ENCODE measurements at places on chromosomes 6 and 20.

DNA sequence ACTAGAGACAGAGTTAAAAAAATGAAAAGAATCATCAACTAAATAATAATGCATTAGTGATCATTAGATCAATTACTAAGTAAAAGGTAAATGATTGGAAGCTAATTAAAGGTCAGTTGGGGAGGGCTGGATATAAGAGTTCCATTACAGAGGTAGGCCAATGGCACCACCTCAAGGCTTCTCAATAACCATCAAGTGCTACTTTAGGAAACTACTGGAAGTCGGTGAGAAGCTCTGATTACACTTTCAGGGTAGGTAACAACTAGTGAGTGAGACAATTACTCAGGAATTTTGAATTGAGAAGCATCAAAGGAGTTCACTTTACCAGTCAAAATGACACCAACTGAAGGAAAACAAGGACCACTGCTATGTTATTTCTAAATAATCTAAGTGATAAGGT is 90.2 kb upstream of the HDAC2 start:
- DNase-seq, result no peak

DNA sequence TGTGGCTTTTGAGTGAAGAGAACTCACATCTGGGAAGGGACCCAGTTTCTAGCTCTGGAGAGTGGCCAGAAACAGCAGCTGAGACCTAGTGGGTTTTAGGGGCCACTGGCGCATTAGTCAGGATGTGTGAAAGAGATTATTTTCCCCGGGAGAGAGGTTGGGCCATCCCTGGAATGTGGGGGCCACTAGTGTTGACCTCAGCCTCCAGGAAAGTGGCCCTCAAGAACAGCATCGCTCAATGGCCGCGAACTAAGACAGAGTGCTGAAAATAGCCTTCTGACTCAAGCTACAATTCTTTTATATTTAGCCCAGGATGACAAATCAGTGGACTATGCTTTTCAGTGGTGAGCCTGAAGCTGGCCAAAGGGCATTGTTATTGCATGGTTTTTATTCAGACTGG is 210.4 kb upstream of the RNF24 start:
- DNase-seq, result no peak

DNA sequence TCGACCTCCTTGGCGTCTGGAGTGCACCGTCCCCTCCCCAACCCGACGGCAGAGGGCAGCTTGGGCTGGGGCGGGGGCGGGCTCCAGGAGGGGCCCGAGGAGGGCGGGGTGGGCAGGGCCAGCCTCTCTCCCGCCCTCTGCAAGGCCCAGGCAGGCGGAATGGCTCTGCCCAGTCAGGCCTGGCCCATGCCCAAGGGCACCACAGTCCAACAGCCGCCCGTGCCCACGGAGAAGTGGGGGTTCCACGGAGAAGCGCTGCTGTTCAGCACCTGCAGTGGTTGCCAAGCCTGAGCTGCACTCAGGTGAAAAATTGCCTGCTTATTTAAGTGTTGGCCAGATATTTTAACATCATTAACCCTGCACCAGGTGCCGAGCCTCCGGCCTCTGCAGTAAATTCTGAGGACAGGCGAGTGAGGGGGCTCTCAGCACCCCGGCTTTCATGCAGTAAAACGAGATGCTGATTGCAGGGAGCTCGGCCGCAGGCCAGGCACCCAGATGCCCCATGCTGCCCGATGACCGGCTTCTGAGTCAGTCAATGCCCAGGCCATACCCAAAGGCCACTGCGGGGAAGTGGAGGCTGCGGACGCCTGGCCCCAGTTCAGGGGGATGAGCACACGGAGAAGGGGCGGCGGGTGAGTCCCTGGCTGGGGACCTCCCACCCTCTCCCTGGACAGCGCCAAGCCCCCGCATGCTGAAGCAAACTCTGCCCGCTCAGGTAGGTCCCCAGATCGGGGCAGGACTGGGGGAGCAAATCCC is at the start of gene SRMS:
SRMS (minus strand) TSS at position 25 of the 756 bp plus-strand sequence. CDS start 286 bp downstream, outside the sequence.
- DNase-seq, result no peak

GRCh38 chr6:8481727-8482126 is 46.4 kb upstream of the SLC35B3 start:
- DNase-seq, result no peak

GRCh38 chr6:123053602-123054225 is 57.7 kb downstream of the CLVS2 start:
- DNase-seq, result no peak

GRCh38 chr6:22929311-22929985 is 360.1 kb downstream of the HDGFL1 start:
- no peak for DNase-seq

All from activated CD4-positive, alpha-beta T cell treated with anti-CD3 and anti-CD28 coated beads for 24 hours (primary cell).